ENCODE measurements at places on chromosomes 4 and X.

DNA sequence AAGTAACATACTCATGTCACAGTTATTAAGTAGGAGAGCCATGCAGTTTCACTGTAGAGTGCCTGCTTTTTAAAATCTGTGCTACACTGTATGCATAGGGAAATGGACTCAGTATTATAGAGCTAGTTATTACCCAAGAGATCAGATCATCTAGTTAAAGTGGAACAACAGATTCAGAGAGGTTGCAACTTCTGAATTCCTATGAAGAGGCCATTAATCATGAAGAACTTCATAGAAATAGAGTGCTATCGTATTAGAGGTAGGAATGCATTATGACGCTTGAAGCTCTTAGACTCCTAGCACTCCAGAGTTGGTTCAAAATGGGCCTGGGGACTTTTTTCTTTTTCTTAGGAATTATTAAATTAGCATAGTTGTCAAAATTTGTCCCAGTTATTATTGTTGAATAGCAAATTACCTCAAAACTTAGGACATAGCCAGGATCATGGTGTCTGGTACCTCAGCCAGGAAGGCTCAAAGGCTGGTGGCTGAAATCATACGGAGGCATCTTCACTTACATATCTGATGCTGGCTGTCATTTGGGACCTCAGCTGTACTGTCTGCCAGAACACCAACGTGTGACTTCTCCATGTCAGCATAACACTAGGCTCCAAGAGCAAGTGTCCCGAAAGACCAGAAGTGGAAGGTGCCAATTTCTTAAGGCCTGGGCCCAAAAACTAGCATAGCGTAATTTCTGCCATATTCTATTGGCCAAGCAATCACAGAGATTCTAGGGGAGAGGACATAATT, 125.7 kb downstream of the STAG2 start:
- DNase-seq, result no peak

GRCh38 chr4:152255437-152255836, 280.5 kb downstream of the FBXW7 start:
- DNase-seq, result peak; percentile 61

DNA sequence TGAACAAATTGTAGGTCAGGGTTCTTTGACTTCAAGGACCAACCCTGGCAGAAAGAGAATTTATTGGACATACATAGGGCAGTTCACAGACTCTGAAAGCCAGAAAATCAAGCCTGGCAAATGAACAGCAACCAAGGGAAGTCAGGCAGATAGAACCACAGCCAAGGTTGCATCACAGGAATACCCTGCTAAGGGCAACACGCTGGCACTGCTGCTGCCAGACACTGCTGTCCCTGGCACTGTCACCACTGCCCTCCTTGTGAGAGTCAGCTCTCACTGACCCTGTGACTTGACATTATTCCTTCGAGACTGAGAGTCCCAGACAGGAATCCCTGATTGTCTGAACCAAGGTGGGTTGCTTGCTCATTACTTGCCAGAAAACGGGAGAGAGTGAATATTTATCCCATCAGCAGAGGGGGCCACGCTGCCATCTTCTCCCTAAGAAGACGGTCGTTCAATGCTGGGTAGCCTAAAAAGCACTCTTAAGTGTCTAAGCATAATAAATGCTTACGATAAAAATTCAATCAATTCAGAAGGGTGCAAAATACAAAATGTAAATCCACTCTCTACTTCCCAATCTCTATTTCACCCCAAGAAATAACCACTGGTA, 23.2 kb upstream of the PTTG2 start:
- DNase-seq, result no peak

DNA sequence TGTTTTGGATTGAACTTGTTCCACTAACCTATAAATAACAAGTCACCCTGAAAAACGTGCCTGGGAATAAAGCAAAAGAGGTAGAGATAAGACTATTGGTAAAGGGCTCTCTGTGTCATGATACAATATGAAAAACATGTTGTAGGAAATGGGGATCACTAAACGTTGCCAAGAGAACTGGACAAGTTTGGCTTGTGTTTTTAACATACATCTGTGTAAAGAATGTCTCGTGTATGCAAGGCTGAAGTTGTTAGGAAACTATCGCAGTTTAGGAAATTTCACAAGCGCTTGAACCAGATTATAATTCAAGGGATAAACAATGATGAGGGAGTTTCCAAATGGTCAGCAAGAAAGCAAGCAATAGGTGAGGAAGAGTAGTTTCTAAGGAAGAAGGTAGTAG, 655.8 kb downstream of the PCDH7 start:
- DNase-seq, result no peak

GRCh38 chr4:89704651-89705395, 132.1 kb downstream of the SNCA start:
- no peak for DNase-seq

DNA sequence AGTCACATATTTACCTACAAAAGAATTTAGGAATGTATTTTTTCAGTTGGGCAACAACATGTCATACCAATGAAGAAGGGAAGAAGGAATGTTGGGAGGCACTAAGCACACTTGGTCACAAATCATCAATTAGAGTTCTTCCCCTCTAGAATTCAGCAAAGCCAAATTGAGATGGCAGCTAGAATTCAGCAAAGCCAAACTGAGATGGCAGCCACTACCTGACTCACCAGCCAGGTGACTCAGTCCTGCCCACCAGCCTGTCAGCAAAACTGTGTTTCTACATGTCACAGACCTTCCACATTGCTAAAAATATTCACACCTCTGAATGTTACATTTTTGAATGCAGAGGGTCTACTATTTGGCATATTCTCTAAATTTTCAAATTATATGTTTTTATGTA, 63.2 kb upstream of the NOCT start:
- DNase-seq, result no peak

DNA sequence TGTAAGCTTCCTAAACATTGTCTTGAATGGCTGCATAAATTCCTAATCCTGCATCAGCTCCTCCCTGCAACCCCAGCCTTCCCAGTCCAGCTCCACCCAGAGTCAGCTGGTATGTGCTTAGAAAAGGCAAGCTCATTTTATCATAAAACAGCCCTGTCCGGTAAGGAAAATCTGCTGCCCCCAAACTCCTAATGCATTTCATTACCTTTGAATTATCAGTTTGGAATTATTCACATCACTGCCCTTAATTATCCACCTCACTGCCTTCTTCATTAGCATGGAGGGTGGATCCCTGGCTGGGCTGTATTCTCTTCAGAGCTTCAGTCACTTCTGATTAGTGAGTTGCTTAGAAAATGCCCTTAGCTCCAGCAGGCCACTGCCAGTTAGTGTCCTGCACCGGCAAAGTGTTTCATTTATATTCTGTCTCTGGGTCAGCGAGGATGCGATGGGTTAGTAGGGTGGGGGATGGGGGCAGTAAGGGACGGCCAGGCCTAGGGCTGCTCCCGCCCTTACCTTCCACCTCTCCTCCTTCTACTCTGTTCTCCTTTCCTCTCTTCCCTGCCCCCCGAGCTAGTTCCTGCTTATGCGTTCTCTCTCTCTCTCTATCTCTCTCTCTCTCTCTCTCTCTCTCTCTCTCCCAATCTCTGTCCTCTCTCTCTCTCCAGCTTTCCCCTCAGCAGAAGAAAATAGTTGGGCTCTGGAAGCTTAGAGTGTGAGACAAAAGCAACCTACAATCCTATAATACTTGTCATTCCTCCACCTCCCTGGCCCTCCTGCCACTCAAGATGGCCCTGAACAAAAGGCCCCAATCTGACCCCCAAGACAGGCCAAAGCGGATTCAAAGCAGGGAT, 174.8 kb upstream of the KLF3 start:
- DNase-seq, result no peak

DNA sequence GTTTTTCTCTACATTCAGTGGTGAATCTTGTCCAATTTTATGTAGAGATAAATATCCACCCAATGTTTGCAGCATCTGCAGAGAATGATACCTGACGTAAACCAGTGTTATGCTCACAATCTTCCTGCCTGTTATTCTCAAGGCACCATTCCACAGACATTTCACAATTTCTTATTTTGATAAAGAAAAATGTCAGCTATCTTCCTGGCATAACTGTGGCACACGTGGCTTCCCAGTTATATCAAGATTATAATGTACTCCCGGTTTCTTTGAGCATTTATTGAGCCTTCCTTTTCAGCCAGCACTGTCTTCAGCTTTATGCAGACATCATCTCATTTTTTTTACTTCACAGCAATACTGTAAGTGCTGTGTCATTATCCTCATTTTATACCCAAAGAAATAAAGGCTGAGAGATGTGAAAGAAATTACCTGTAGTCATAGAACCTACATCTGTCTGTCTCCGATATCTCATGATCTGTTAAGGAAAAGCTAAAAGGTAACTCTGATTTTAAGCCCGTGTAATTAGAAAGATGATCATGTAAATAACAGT, 1300.8 kb upstream of the TENM3 start:
- no peak for DNase-seq

DNA sequence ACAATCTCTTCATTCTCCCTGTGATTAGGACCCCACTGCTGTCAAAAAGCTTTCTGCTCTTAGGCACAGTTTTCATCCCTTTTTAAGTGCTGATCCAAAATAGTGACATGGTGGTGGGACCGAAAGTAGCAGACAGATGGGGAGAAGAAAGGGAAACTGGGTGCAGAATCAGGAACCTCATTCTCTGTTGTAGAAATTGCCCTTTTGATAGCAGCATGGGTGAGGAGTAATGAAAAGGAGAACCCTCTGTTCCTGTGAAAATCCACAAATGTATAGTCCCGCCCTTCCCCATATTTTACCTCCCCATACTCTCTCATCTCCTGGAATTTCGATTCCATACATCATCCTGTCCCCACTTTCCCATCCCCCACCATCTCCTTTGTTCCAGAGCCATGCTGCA, 126.5 kb downstream of the STIM2 start:
- no peak for DNase-seq

DNA sequence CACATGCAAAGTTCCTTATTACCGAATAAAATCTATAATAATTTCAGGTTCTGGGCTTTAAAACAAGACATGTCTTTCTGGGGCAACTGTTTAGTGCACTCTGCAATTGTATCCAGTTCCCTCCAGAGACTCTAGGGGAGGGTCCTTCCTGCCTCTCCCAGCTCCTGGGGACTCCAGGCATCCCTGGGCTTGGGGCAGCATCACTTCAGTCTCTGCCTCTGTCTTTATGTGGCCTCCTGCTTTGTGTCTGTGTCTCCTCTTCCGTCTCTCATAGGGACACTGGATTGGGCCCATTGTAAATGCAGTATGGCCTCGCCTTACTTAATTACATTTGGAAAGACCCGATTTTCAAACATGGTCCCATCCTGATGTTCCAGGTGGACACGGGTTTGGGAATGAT, 10.9 kb upstream of the ASMTL start:
- no peak for DNase-seq

DNA sequence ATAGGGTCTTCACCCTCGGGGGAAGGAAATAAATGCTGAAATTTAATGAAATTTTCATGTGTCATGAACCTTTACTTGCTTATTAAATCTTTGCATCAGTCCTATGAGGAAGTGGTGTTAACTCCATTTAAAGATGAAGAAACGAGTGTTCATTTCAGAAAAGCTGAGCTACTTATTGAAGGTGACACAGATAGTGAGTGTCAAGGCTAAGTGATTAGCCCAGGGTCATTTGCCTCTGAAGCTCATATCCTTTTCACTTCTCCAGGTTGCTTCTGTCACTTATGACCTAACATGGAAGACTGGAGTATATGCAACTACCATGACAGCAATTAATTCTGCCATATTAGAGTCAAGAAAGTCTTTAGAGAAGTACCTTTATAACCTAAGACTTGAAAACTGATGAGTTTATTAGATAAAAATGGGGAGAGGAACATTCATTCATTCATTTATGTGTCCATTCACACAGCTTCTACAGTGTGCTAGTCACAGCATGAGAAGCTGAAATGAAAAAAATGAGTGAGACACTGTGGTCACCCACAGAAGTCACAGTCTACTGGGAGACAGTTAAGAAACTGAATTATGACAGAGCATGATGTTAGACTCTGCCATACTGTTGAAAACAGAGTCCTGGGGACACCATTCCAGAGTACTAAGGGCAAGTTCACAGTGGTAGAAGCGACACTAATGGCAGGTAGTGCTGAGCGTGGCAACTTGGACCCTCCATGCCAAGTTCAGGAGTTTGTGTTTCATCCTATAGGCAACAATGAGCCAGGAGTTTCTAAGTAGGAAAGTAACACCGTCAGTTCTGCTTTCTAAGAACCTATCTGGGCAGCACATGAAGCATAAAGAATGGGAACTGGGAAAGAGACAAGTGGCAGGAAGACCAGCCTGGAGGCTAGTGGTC, 21.3 kb downstream of the ALPK1 start:
- no peak for DNase-seq

DNA sequence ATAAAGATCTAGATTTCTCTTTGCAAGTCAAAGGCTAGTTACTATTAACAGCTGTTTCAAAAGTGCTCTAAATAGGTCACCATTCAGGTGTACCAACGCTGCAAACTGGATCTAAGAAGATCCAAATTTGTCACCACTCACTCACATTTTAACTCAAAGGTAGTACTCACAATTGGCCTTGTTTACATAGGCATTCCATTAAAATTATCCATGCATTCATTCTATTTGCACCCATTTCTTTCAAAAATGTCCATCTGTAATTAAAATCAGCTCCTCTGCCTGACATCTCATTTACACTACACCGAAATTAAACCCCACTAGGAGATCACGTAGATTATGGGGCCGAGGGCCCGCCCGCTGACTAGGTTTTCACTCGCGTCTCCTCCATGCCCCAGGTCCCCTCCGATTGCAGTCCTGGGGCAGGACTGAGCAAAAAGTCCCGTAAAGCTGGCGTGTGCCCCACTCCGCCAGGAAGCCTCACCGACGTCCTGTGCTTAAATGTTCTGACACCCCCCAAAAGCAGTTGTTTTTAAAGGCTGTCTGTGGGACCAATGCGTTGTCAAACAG, 1.3 kb upstream of the ING2 start:
- DNase-seq, result no peak

DNA sequence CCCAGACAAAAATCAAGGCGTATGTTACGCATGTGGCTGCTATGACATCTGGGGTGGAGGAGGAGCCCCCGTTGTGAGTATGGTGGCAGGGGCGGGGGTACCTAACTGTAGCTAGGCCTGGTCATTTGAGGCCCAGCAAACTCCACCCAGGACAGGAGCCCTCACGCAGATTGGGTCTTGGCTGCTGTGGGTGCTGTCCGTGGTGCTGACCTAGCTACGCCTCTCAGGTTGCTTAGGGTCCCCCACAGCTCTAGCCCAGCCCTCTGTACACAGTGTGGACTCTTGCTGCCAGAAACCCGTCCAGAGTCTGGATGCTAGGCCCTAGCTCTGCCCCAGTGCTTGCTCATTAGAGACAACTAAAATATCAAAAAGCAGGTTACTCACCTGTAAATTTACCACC, 146.7 kb upstream of the PSAPL1 start:
- peak; percentile 21 for DNase-seq

GRCh38 chrX:65522739-65523372, 11.7 kb downstream of the LAS1L start:
- peak; percentile 29 for DNase-seq

GRCh38 chr4:8502836-8503585, 62.4 kb downstream of the TRMT44 start:
- DNase-seq, result no peak

- no peak for DNase-seq
These were observed 21.9 kb downstream of the LEF1 start for GRCh38 chr4:108146819-108147218.
